CD4-positive, alpha-beta memory T cell (primary cell): ENCODE measurements at places on chromosomes 7 and 10. TPM values are rescaled to one million over a fixed set of nuclear protein-coding genes. Genes with fewer than 3 reads are reported as not detected.

- DNase-seq: no peak
Observed at GRCh38 chr7:6600093-6600492, 10.3 kb downstream of the INTS15 start.

DNA sequence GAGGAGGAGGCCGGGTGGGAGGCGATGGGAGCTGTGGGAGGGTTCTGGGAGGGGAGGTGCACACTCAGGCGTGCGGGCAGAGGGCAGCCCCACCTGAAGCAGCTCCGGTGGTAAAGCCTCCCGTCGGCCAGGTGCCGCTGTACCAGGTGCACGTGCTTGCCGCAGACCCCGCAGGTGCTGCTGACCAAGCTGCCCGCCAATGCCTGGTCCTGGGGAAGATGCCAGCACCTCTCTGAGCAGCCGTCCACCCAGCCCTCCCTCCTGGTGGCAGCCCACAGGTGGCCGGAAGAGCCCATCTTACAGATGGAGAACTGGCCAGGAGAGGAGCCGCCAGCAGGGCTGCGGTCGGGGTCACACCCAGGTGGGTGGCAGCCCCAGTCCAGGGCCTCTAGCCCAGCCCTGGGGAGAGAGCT, 12.6 kb downstream of the MICALL2 start:
- no peak for DNase-seq

DNA sequence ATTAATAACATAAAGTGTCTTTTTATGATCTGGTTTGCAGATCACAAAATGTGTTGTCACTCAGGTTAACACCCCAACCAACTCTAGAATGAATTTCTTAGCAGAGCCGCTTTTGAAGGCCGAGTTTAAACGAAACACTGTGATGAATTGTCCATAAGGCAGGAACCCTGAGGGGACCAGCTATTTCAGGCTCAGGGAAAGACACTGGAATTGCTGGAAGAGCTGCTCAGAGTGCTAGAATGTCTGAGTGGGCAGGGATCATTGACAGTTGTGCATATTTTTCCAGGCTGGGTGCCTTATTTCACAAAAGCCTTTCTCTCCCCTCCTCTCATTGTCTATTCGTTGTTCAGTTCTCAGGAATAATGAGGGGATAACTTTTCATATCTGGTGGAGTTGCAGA, 68.7 kb upstream of the PRKG1 start:
- no peak for DNase-seq

- DNase-seq: no peak
Observed at GRCh38 chr10:123743441-123744223, 77.5 kb downstream of the GPR26 start.

DNA sequence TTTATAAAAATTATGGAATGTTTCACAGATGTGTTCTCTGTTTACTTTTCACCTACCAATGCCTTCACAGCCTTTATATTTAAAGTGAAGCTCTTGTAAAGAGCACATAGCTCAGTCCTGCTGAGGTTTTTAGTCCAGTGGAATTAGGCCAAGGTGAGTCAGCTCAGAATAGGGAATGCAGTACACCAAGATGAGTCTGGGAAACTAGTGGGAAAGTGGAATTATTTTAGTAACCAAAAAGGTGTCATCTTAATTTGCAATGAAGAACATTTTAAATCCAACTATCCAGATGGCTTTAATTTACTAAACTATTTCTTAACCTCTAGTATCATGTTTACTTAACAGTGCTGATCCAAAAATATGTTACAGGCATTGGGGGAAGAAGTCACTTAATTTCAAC, 236.3 kb upstream of the CTBP2 start:
- no peak for DNase-seq

DNA sequence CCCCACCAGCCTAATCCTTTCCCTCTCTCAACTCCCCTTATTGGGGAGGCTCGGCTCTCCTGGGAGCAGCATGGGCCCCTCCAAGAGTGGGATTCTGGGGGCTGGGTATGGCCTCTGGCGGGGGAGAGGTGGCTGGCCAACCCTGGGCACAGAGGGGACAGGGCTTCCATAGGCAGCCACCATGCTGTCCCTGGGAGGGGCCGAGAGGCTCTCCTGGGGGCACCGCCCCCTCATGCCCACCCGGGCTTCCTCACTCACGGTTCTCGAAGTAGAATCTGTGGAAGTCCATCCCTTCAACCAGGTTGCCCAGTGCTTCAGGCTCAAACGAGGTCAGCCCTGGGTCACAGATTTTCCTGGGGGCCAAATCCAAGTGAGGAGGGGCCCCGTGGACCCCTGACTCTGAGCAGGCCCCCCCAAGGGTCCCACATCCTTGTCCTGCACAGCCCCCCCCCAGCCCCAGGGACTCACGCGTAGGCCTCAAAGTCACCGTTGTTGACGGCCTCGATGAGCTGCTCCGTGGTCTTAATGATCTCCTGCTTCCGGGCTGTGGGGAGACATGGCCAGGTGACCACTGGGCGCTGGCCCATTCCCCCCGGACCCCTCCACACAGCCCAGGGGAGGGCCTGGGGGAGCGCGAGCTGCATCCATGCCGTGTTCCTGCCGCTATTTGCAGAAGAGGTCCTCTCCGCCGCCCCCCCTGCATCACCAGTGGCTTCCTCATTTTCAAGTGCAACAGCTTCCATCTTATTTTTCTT, 19.8 kb downstream of the YKT6 start:
- no peak for DNase-seq

The ZNF804B gene
- polyA plus RNA-seq: not detected

- no peak for DNase-seq
Observed at GRCh38 chr7:95527033-95527775, 41.5 kb downstream of the ASB4 start.

- DNase-seq: no peak
Observed at GRCh38 chr7:141402277-141402996, 148.8 kb upstream of the AGK start.

The GBF1 gene
- polyA plus RNA-seq: 23.9 TPM

DNA sequence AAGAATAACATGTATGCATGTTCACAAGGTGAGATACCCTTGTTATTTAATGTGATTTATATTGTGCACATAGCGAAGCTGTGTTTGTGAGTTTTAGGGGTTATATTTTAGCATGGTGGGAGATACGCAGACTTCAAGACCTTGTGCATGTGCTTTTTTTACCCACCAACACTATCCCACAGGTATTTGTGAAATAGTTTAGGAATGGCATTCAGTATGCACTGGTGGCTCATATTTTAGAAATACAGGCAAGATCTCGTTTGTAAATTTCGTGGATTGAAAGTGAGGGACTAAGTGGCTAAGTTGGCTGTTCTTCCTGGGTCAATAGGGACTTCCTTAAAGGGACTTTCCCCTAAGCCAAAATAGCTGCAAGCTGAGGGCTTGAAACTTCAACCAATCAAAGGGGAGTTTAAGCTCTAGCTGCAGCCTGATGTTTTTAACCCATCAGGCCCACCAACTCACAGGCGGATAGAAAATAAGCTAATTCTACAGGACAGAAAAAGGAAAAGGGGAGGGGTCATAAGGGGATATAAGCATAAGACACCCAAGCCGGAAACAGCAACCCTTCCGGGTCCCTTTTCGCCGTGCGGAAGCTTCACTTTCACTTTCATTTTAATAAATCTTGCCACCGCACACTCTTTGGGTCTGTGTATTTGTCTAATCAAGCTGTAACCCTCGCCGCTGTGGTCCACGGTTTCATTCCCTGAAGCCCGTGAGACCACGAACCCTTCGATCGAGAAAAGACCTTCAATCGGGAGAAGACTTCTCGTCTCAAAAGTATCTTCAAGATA, 291.0 kb downstream of the GPR158 start:
- DNase-seq: no peak
